Cardiac atrium fibroblast (primary cell): ENCODE measurements at places on chromosomes 2 and 18. TPM values are rescaled to one million over a fixed set of nuclear protein-coding genes. Genes with fewer than 3 reads are reported as not detected.

Gene PARD3B
- total RNA-seq, result 3.1 and 3.4 TPM in 2 replicates

Gene APCDD1
- total RNA-seq, result 9.2 and 26.7 TPM in 2 replicates

Gene NEB
- under 0.01 TPM in 2 replicates for total RNA-seq

Gene CNOT9
- total RNA-seq, result 38.5 and 49.6 TPM in 2 replicates

Gene MARCO
- total RNA-seq, result not detected in 2 replicates

Gene NT5DC4
- total RNA-seq, result not detected in 2 replicates

Gene OR6B2
- total RNA-seq, result not detected in 2 replicates

Gene ST3GAL5
- total RNA-seq, result 16.4 and 32.1 TPM in 2 replicates

Gene CCL20
- total RNA-seq, result 0.54 and 0.65 TPM in 2 replicates

Gene ASPRV1
- total RNA-seq, result 0.18 TPM in 1 of 2 replicates, not detected in the other

Gene CYB5A
- 67.9 and 68.8 TPM in 2 replicates for total RNA-seq

Gene CDH7
- not detected in 2 replicates for total RNA-seq

Gene CLEC4F
- not detected in 2 replicates for total RNA-seq

Gene GPD2
- 20.4 and 54.7 TPM in 2 replicates for total RNA-seq

Gene CFLAR
- total RNA-seq, result 48.2 and 59.9 TPM in 2 replicates

Gene SLC4A5
- under 0.01 and 0.16 TPM in 2 replicates for total RNA-seq

Gene ZNF516
- 14.8 and 26.1 TPM in 2 replicates for total RNA-seq

Gene BCL2
- total RNA-seq, result 1.8 and 1.9 TPM in 2 replicates

Gene LINC00305
- not detected in 2 replicates for total RNA-seq

Gene PTPN18
- total RNA-seq, result 15.3 and 18.0 TPM in 2 replicates

Gene POTEJ
- not detected in 2 replicates for total RNA-seq

Gene STK36
- 20.1 and 21.7 TPM in 2 replicates for total RNA-seq

Gene ANTXR1
- total RNA-seq, result 132 and 150 TPM in 2 replicates

Gene PCARE
- not detected in 2 replicates for total RNA-seq

Gene SNED1
- total RNA-seq, result 38.1 and 84.5 TPM in 2 replicates

Gene GRHL1
- 0.16 TPM in 1 of 2 replicates, not detected in the other for total RNA-seq

Gene MYOM1
- total RNA-seq, result under 0.01 and 0.16 TPM in 2 replicates

Gene MLPH
- 6.3 and 9.9 TPM in 2 replicates for total RNA-seq

Gene SNORC
- not detected in 2 replicates for total RNA-seq

Gene CD226
- total RNA-seq, result not detected in 2 replicates

Gene SLC39A6
- 46.2 and 56.1 TPM in 2 replicates for total RNA-seq

Gene EFEMP1
- 5,147 and 5,474 TPM in 2 replicates for total RNA-seq

Gene FTCDNL1
- total RNA-seq, result not detected in 2 replicates

Gene PIEZO2
- 3.1 and 25.8 TPM in 2 replicates for total RNA-seq

Gene GBX2
- not detected in 2 replicates for total RNA-seq

Gene SGPP2
- total RNA-seq, result not detected in 2 replicates
